ENCODE measurements at places on chromosomes 7 and 10.

- DNase-seq: no peak
These were observed 36.4 kb downstream of the CNPY1 start for GRCh38 chr7:155509725-155510551.

GRCh38 chr10:13491747-13492360 is 37.0 kb downstream of the BEND7 start:
- no peak for DNase-seq

- no peak for DNase-seq
These were observed 281.8 kb downstream of the POU6F2 start for GRCh38 chr7:39259391-39260003.

GRCh38 chr7:149873970-149874643 is 338 bp downstream of the ATP6V0E2 start:
- no peak for DNase-seq

GRCh38 chr7:38187794-38188440 is 9.9 kb downstream of the STARD3NL start:
- DNase-seq: no peak

DNA sequence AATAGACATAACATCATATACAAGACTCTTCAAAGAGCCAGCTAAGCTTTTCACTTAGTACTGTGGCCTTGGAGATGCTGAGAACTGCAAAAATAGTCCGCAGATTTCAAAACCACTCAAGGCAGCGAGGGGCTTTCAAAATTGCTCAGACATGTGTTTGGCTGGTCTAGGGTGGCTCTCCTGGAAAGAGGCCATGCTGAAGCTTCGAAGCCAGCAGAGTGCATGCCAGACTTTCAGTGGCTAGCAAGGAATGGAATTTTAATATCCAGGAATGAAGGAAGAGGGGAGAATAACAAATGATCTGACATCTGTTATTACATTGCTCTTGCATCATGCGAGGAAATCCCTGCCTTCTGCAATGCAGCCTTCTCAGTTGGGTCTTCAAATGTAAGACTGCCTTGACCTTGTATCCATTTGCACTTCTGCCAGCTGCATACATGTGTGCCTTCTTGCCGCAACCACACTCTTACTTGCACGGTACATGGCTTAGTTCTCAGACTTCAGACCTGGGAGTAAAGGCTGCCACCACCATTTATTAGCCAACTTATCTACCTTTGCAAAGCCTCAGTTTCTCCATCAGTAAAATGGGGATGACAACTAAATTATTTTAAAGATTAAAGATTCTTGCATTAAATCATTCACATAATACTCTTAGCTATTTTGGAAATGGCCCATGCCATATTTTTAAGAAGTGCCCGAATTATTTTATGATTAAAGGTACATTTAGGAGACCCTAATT is 55.9 kb downstream of the ITIH5 start:
- DNase-seq: no peak

GRCh38 chr7:103413407-103413806 is 32.6 kb downstream of the SLC26A5 start:
- no peak for DNase-seq

GRCh38 chr7:125644109-125644508 is 714.5 kb upstream of the POT1 start:
- DNase-seq: no peak

DNA sequence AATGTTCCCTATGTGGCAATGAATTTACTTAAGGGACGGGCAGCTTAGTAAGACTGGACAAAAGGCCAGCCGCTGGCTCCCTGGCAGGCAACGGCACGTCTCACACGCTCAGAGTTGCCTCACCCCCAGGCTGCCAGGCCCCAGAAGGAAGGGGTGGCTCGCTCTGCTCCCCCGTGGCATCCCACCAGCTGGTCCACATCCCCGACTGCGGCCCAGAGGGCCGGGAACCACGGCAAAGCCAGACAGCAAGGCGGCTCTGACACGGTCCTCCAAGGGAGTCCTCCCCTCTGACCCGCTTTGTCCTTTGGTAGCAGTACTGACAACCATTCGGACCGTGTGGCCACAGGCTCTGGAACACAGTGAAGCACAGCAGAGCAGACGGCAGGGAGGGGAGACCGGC is 34.1 kb downstream of the NUDT1 start:
- DNase-seq: no peak

DNA sequence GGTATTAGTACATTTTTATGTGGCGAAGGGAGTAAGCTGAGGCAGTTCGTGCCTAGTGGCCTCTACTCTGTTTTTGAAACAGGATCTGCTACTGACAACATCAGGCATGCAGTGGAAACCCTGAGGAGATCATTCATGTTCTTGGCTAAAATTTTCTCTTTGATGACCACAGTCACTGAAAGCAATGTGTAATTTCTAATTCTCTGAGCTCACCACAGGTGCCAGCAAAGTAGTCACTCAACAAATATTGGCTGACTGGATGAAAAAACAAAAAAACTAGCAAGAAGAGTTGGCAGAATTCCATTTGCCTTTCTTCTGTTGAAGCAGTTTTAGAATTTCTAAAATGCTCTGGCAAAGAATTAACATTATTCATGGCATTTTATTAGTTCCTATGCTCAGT is 176.5 kb upstream of the KCTD7 start:
- no peak for DNase-seq

- DNase-seq: no peak
These were observed 101.2 kb upstream of the PRPS1L1 start for GRCh38 chr7:18128846-18129245.

DNA sequence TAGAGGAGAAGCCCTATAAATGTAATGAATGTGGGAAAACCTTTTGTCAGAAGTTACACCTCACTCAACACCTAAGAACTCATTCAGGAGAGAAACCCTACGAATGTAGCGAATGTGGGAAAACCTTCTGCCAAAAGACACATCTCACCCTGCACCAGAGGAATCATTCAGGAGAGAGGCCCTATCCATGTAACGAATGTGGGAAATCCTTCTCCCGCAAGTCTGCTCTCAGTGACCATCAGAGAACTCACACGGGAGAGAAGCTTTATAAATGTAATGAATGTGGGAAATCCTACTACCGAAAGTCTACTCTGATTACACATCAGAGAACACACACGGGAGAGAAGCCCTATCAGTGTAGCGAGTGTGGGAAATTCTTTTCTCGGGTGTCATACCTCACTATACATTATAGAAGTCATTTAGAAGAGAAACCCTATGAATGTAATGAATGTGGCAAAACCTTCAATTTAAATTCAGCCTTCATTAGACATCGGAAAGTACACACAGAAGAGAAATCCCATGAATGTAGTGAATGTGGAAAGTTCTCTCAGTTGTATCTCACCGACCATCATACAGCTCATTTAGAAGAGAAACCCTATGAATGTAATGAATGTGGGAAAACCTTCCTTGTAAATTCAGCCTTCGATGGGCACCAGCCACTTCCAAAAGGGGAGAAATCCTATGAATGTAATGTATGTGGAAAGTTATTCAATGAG is 18.9 kb downstream of the RBAK start:
- no peak for DNase-seq

GRCh38 chr7:142974626-142975025 is 12.5 kb upstream of the KEL start:
- DNase-seq: no peak

- no peak for DNase-seq
These were observed 74.0 kb downstream of the ARID5B start for GRCh38 chr10:61975391-61975932.

GRCh38 chr7:82209179-82209747 is 234.3 kb downstream of the CACNA2D1 start:
- no peak for DNase-seq

- no peak for DNase-seq
These were observed 116.4 kb downstream of the ITGB8 start for GRCh38 chr7:20447021-20447650.

- no peak for DNase-seq
These were observed 24.3 kb downstream of the ABCB4 start for GRCh38 chr7:87451187-87451586.

DNA sequence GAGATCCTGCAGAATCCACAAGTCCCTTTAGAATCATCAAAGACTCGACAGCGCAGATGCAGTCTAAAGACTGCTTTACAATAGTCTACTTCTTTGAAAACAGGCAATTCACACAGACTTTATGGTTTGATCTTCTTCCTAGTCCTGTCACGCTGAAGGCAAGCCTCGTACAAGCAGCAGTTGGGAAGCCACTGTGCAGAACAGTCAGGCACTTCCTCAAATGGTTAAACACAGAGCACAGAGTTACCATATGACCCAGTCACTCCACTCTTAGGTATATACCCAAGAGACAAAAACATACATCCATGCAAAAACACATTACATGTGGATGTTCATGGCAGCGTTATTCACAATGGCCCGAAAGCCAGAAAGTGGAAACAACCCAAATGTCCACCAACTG is 41.4 kb downstream of the LRRC20 start:
- no peak for DNase-seq

- DNase-seq: no peak
These were observed 185.8 kb downstream of the GRM8 start for GRCh38 chr7:127066974-127067373.

DNA sequence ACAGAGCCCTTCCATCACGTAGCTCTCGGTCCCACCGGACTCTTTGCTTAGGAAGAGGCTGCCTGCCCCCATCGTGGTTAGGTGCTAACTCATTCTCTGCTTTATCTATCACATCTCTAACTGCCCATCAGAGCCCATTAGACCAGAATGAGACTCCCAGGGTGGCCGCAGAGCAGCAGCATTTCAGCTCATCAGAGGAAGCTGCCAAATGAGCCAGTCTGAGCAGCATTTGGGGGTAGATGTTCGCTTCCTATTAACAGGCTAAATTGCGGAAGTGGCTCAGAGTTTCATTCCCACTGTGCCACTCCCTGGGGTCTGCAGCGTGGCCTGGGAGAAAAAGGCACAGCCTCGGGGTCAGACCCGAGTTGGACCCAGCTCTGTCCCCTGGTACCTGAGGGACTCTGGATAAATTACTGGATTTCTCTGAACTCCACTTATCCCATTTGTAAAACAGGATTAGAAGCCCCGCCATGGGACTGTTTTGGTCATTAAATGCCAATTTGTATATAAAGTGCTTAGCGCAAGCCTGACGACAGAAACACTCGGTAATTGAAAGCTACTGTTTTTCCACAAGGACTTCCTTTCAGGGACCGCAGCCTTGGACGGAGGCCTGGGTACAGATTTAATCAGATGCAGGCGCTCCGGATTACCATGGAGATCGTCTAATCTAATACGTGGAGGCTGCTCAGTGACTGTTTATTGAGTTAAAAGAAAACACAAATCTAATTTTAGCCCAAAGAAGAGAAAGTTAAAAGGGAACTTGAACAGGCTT is 73.8 kb upstream of the PRLHR start:
- DNase-seq: no peak

- DNase-seq: no peak
These were observed 133.5 kb downstream of the PTPN20 start for GRCh38 chr10:47044741-47045140.

GRCh38 chr10:131094527-131095312 is 216.8 kb downstream of the TCERG1L start:
- no peak for DNase-seq

DNA sequence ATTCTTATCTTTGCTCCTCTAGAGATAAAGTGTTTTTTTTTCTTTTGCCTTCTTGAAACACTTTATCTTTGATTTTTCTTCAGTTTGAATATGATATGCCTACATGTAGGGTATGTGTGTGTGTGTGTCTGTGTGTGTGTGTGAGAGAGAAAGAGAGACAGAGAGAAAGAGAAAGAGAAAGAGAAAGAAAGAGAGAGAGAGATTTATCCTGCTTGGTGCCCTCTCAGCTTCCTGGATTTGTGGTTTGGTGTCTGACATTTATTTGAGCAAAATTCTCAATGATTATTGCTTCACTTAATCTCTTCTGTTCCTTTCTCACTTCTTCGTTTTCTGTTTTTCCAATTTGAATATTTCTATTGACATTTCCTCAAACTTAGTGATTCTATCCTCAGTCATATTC is 60.3 kb downstream of the RAB18 start:
- no peak for DNase-seq

GRCh38 chr10:115829521-115830205 is 443.3 kb downstream of the GFRA1 start:
- no peak for DNase-seq

DNA sequence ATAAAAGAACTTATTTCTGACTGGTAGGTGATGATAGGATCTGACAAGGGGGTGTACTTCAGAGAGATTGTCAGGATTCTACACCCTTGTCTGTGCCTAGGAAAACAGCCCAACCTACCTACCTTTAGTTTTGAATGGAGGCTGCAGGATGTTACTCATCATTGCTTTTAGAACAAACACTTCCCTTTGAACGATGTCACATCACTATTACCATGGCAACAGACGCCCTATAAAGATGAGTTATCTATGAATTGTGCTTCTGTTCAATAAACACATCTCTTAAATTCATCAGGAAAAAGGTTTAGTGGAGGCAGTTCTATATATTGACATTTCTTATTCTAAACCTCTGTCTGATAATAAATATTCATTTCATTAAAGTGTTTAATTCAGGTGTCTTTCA is 362.4 kb downstream of the CNTNAP2 start:
- no peak for DNase-seq

DNA sequence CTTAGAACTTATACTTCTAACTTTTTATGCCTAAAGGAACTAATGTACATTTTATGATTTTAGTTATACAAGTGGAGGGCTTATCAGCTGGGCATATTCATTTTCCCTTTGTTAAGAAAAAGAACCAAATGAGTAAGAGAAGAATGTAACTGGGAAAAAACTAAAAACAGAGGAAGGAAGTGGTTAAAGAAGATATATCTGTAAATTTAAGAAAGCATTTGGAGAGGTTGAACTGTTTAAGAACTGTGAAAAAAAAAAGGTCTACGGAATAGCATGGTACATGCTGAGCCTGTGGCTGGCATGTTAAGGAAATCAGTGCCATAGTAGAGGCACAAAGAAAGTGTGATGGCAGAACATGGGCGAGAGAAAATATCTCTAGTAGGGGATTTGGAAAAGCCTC is 6.2 kb downstream of the MDFIC start:
- DNase-seq: no peak

DNA sequence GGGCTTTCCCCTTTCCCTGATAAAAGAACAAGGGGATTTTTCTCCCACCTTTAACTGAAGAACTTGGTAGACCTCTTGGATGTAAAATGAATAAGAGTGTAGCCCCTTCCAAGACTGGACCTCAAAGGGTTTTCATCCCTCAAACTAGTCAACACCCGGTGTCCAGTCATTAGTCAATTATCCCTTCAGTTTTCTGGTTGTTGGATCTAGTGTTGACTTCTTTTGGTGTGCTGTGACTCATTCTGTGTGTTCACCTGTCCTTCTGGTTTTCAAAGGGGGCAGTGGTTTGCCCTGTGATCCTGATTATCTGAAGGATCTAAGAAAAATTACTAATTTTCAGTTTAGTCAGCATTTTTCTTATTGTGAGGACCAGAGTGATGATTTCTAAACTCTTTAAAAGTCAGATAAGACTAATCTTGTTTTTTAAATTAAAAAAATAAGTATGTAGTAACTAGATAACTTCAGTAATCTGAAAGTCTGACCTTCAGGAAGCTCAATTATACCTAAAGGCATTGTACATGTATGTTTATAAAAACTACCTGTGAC is 583.5 kb downstream of the CNTNAP2 start:
- no peak for DNase-seq

GRCh38 chr7:127979728-127980126 is 51.5 kb downstream of the LRRC4 start:
- DNase-seq: no peak

GRCh38 chr7:44565097-44565794 is 8.5 kb downstream of the DDX56 start:
- peak; percentile 46 for DNase-seq

- DNase-seq: no peak
These were observed 73.2 kb upstream of the CCAR1 start for GRCh38 chr10:68647672-68648341.
